ENCODE measurements at places on chromosomes 7 and 10. TPM values are rescaled to one million over a fixed set of nuclear protein-coding genes. Genes with fewer than 3 reads are reported as not detected.

DNA sequence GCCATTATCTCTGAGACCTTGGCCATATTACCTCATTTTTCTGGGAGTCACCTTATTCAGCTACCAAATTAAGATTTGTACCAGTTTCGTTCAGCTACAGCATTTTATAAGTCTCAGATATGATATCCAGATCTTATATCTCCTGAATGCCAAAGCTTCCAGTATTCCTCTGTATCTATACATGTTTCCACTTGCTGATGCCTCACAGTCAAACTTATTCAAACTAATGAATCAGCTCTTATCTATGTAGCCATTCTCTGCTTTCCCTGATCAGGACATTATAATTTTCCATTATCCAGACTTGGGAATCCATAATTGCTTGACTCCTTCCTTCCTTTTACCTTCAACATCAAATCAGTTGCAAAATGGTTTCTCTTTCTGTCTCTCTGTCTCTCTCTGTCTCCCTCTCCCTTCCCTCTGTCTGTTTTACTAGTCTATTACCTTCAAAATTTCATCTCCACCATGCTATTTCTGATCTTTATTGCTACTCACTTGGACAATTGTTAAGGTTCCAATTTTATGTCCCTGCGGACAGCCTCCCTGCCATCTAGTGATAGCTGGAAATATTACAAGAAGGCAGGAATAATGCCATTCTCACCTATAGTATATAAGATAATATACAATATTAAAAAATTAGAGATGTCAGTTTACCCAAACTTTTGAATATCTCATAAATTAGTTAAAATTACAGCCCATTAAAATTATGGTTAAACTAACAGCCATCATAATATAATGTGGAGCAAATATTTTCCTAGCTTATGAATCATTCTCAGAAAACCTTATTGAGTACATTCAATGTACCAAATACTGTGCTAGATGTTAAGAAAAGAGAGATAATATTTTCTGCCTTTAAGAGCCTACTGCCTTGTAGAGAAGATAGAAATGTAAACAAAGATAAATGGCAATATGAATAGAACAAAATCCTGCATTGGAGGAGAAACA, 89.8 kb downstream of the PCLO start:
- ATAC-seq: no peak

- ATAC-seq: no peak
Observed at GRCh38 chr10:96746503-96746902, 26.2 kb upstream of the PIK3AP1 start.

GRCh38 chr10:644076-644942, 45.2 kb downstream of the DIP2C start:
- ATAC-seq: no peak

GRCh38 chr10:113047605-113047962, 97.5 kb downstream of the TCF7L2 start:
- ATAC-seq: no peak

DNA sequence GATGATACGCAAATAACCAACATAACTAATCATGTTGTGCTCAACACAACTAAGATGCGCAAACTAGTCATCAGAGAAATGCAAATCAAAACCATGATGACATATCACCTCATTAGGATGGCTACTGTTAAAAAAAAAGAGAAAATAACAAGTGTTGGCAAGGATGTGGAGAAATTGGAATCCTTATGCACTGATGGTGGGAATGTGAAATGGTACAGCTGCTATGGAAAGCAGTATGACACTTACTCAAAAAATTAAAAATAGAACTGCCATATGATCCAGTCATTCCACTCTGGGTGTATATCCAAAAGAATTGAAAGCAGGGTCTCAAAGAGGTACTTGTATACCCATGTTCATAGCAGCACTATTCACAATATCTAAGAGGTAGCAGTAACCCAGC, 42.9 kb downstream of the SLIT1 start:
- no peak for ATAC-seq

GRCh38 chr10:3147117-3147820, 25.3 kb downstream of the PITRM1 start:
- no peak for ATAC-seq

GRCh38 chr7:66423729-66424128, 205.0 kb upstream of the KCTD7 start:
- no peak for ATAC-seq

DNA sequence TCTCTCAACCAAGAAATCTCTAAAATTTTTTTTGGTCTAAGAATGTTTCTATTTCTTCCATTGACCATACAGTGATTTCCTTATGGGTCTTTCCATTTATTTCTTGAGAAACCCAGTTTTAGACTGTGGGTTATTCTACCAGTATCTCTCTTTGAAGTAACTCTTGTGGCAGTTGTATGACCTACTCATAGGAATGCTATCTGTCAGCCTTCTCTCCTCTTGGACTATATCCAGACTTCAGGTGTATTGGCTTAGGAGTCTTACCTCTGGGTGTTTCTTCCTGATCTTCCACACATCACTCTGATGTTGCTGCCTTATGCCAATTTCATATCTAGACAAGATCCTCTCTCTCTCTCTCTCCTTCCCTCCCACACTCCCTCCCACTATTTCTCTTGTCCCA, 178.1 kb downstream of the BMPER start:
- ATAC-seq: no peak

GRCh38 chr10:24526085-24526649, 197.5 kb downstream of the ARHGAP21 start:
- no peak for ATAC-seq

DNA sequence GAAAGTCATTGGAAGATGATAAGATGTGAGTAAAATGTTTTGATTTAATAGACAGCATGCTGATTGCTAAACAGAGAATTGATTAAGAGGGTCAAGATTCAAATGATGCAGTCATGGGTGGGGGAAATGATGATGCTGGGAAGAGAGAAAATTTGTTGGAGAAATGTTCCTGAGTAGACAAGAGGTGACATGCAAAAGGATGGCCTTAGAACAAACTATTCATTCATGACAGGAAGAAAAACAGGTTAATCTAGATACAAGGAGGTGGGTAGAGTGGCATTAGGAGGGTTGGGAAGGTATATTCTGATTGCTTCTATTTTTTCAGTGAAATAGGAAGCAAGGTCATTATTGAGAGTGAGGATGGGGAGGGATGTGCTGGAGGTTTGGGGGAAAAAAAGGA, 146.7 kb downstream of the SEM1 start:
- ATAC-seq: no peak

DNA sequence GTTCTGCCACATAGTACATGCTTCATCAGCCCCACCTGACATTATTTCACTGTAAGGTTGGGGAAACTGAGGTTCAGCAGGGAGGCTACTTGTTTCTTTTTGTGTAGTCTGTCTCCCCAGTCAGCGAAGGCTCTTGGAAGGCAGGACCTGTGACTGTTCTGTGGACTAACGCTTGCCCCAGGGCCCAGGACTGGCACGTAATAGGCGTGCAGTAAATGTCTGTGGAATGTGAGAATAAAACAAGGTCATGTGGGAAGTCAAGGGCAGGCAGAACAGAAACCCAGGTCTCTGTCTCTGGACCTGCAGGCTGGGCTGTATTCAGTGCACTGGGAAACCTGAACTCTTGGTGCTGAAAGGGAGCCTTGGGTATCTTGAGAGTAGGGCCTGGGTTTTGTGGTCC, 168.7 kb downstream of the RPS24 start:
- ATAC-seq: no peak

- no peak for ATAC-seq
Observed at GRCh38 chr7:155724327-155725005, 80.0 kb downstream of the RBM33 start.

DNA sequence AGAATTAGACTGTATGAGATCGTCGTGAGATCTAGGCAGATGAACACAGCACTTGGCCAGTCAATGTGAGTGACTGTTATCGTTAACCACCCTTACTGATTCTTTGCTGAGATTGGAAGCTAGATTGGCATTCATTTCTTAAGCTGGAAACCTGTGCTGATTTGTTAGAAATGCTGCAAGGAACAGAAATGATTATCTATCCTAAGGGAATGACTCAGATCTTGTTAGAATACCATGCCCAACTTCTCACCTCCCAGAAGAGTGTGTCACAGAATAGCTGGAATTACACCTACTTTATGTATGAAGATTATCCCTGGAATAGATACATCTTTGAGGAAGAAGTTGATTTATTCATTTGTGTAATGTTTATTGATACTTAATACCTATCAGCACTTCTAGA, 275.2 kb downstream of the AUTS2 start:
- ATAC-seq: no peak

DNA sequence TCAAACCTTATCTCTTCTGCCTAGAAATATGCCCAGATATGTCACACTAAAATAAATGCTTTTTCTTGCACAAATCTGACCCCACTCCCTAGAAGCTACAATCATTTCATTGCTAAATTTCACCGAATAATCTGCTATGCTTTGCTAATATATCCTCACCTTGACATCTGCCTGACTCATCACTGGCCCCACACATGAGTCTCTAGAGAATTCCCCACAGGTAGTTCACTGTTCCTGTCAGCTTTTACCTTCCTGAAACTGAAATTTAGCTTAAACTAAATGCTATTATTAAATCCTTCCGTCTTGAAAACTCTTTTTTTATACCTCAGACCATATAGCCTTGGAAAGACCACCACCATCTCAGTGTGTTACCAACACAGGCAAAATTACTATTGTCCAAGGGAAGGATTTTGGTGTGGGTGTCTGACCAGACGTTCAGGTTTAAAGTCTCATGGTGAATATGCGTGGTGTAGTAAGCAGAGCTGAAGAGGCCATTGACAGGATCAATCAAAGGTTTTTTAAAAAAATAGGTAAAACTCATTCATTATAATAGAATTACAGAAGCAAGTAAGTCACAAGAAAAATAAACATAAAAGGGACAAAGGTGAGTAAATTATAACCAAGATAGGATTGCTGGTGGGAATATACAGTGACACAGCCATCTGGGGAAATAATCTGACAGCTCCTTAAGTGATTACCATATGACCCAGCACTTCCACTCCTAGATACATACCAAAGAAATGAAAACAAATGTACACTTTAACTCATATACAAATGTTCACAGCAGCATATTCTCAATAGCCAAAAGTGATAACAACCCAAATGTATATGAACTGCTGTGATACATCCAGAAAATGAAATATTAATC, 173.5 kb downstream of the KMT2E start:
- peak; percentile 64 for ATAC-seq

GRCh38 chr7:69738396-69738951, 140.2 kb downstream of the AUTS2 start:
- peak; percentile 20 for ATAC-seq

DNA sequence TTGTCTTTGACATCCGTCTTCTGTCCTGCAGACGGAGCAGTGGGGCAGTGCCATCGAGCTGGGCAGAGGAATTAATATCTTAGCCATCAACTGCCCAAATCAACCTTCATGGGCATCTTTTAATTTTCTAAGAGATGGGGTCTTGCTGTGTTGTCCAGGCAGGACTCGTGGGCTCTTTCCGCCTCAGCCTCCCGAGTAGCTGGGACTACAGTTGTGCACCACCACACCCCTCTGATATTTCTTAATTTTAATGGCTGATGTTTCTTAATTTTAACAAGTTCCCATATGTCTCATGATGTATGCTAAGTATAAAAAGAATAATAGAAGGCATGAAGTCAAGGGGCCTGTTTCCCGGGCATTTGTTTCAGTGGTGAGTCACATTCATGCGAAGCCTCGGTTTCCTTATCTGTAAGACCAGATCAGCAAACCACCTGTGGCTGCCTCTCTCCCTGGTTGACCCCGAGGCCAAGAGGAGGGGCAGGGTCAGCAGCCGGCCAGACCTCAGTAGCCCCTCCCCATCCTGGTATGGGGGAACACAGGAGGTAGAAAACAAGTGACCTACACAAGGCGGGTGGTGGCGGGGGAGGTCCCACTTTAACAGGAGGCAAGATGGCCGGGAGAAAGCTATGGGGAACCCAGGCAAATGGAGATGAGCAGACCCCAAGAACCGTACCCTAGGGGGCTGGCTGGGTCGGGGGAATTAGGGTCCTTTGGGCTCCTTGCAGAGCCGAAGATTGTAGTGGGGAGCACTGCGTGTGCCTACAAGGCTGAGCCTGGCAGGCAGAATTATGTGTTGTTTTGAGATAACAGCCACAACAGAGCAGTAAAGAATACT, 85.5 kb downstream of the CUX1 start:
- ATAC-seq: peak; percentile 63

- ATAC-seq: no peak
Observed at GRCh38 chr10:95413588-95413987, 122.8 kb upstream of the PDLIM1 start.

DNA sequence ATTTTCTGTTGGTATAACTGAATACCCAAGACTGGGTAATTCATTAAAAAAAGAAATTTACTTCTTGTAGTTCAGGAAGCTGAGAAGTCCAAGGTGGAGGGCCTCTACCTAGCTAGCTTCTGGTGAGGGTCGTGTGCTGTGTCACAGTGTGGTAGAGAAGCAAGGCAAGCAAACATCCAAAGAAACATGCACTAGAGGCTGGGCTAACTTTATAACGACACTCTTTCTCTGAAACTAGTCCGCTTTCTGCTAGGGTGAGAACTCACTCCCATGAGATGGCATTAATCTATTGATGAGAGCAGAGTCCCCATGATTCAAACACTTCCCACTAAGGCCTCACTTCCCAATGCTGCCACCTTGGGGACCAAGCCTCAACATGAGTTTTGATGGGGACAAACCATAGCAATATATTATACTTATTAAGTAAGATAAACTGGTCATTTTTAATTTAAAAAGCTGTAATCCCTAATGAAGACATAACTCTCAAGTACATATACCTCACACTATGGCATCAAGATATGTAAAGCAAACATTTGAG, 50.8 kb downstream of the PHYHIPL start:
- no peak for ATAC-seq

- ATAC-seq: peak; percentile 38
Observed at GRCh38 chr7:158976468-158976848, 120.1 kb downstream of the DYNC2I1 start.

DNA sequence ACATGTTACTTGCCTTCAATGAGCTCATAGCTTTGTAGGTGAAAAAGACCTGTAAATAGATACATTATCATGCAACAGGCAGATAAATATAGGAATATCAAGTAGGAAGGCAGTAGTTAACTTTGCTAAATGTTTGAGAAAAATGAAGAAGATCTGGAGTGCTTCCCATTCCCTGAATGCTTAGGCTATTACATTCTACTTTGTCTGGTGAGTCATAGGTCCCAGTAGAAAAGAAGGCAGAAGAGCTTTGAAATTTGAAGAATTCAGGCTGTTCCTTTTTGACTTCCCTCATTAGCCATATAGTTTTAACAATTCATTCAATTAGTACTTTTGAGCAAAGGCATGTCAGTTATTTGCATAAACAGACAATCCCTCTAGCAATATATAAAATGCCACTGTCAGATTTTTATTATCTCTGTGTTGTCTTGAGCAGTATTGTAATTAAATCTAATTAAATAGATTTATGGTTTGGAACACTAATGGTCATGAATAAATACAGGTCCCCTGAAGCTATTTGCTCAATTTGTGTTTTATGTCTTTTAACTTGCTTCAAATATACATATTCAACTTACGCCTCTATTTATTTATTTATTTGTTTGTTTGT, 875.0 kb downstream of the REEP3 start:
- ATAC-seq: no peak

Gene VTI1A
- 35.2 TPM for total RNA-seq

Gene PRKCQ
- total RNA-seq: 35.3 TPM

Gene RBP3
- not detected for total RNA-seq

Gene FBXL13
- total RNA-seq: 1.1 TPM

Gene OR2A1
- total RNA-seq: 0.05 TPM

Gene PSMG3
- 26.4 TPM for total RNA-seq

Gene WDR11
- 30.2 TPM for total RNA-seq
